BJ (cell line): ENCODE measurements at places on chromosomes 6 and 20. TPM values are rescaled to one million over a fixed set of nuclear protein-coding genes. Genes with fewer than 3 reads are reported as not detected.

GRCh38 chr6:170210026-170210390, 80.9 kb downstream of the DLL1 start:
- no peak for DNase-seq

DNA sequence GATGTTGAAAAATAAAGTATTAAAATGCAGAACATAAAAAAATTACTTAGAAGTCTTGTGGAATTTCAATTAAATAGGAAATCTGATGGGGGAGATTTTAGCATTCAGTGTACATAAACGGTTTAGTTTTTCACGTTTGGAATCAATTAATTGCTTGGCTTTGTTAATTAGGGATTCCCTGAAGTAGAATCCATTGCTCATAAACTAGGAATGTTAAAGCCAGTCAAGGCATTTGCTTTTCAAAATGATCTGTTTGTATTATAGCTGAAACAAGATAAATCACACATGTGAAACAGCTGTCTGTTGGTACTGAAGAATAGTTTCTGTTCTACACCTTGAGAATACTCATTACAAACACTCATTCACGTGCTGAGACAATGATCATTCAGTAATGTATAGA, 297.9 kb downstream of the TBC1D7 start:
- DNase-seq: peak; percentile 13

CTAGE9 gene
- not detected in 2 replicates for polyA plus RNA-seq

DNA sequence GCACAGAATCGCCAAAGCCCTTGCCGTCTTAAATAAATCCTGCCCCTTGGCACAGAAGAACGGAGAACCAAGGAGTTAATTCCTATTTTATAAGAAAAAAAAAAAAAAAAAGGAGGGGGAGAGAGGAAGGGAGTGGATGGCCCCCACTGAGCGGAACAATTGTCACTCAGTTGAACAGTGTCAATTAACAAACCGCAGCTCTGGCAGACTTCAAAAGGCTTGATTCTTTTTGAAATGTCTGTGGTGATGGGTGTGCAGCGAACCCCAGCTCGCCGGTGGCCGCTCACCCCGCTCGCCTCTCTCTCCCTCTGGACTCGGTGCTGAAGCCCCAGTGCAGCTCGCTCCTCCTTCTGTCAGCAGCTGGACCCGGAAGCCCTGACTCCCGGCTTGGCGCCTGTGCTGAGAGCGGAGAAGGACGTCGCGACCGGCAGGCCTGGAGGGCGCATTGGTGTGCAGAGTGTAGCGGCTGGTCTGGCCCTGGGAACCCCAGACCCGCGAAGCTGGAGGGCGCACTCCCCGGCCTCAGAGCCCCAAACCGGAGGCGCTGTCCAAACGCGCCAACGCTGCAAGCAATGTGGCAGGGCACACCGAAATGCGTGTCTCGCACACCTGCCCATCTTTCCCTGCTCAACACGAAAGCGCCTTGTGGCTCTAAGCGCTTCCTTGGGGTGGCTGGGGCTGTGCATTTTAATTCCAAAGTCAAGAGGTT, 3.4 kb downstream of the LINC00237 start:
- no peak for DNase-seq

SCRT2 gene
- polyA plus RNA-seq: not detected in 2 replicates

PLCB4 gene
- polyA plus RNA-seq: 8.8 and 19.0 TPM in 2 replicates

DNA sequence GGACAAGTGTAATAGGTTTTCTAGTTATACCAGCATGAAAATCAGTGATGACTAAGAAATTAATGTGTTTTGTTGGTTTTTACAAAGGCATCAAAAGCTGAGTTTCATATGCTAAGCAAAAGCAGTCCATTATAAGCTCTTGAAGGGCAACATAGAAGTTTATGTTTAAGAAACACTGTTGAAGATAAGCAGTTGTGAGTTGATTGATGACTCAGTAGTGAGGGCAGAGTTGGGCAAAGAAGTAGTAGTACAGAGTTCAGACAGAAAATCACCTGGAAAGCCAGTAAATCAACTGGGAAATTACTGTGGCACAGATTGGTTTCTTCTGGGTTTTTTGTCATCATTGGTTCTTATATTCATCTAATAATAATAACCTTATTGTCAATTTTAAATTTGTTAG, 78.0 kb upstream of the SMIM8 start:
- no peak for DNase-seq

SRSF12 gene
- polyA plus RNA-seq: 0.06 TPM in 1 of 2 replicates, not detected in the other

DNA sequence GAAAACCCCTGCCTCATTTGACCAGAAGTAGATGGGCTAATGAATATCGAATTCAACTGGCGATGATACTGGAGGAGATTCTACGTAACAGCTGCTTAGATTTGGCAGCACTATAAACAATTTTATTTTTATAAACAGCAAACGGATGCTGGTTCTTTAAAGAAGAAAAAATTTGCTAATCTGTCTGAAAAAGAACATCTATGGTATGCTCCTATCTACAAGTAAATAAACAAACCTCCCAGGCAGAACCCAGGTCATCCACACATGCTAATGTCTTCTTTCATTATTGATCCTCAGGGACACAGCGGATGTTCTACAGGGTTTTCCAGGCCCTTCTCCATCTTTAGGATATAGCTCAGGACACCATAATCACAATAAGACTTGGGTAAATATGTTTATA, 291.3 kb downstream of the ALDH8A1 start:
- no peak for DNase-seq

JAG1 gene
- 10.6 and 19.9 TPM in 2 replicates for polyA plus RNA-seq

- DNase-seq: no peak
Observed at GRCh38 chr6:53547166-53547810, 2.4 kb upstream of the GCLC start.

DNA sequence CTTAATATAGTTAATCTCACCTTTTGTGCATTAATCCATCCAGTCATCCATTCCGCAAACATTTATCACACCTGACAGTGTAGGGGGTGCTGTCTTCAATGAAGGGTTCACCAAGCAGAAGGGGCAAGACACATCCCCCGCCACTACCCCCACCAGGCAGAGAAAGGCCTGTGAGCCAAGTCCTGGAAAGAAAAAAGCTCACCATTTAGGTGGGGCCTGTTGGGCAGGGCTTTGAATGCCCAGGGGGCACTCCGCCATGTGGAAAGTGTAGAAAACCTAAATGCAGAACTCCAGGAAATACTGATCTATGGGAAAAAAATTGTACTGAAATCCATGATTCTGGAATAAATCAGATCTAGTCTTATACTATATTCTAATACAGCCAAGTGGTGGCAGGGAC, 4.8 kb upstream of the STX16 start:
- no peak for DNase-seq

- peak; percentile 23 for DNase-seq
Observed at GRCh38 chr6:36820700-36821580, 18.3 kb downstream of the CPNE5 start.

DNA sequence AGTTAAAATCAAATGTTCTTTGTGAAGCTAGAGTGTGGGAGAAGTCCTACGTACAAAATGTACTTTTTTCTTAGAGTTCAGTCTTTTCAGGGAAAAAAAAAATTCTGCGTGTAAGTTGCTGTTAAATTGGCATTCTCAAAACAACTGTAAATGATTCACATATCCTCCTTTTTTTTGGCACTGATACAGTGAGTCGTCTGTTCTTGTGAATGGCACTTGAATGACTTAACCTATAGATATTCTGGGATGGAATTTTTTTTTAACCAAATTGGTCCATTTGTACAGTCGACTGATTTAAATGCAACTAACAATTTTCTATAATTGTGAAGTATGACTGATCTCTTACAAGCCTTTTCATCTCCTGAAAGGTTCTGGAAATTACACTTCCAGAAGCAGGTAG, 5.5 kb upstream of the JAG1 start:
- DNase-seq: no peak

DNA sequence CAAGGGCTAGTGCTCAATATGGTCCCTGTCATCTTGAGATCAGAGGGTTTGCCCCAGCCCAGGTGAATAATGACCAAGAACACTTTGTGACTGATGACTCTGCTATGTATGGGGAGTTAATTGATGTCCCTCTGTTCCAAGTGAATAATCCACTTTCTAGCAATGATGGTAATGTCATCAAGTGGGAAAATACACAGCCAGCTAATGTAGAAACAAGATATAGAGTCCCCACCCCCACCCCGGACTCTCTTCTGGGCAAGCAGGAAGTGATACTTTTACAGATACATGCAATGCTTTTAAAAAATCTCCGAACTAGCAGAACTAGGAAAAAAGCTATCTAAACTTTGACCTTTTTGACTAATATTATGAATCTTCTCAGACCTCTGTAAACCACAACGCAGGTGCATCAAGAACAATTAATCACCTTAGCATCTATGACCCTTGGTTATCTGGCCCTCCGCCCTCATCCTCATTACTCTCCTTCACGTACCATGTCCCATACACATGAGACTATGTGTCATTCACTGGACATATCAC, 30.5 kb downstream of the CNR1 start:
- DNase-seq: no peak

GRCh38 chr6:111973118-111973761, 80.7 kb upstream of the CCN6 start:
- peak; percentile 81 for DNase-seq

PRDM13 gene
- polyA plus RNA-seq: not detected in 2 replicates

DLK2 gene
- polyA plus RNA-seq: 2.1 and 4.8 TPM in 2 replicates

- DNase-seq: no peak
Observed at GRCh38 chr20:45064812-45065211, 36.1 kb downstream of the KCNS1 start.

RSPH4A gene
- polyA plus RNA-seq: 0.09 and 0.13 TPM in 2 replicates

- DNase-seq: no peak
Observed at GRCh38 chr20:1002682-1003561, 811 bp upstream of the RSPO4 start.

LY6G6F gene
- not detected in 2 replicates for polyA plus RNA-seq

DNA sequence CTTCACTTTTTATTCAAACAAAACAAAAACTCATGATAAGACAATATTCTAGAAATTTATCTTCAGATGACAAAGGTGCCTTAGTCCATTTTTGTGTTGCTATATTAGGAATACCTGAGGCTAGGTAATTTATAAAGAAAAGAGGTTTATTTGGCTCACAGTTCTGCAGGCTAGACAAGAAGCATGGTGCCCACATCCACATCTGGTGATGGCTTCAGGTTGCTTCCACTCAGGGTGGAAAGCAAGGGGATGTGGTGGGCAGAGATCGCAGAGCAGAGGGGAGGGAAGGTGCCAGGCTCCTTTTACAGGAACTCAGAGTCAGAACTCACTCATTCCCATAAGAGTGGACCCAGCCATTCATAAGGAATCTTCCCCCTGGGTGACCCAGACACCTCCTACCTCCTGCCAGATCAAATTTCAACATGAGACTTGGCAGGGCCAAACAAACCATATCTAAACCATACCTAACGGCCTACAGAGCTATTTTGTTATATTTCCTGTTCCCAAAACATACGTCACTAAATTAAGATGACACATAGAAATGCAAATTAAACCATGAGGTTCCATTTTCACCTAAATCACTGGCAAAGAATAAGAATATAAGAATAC, 26.4 kb downstream of the ABHD12 start:
- DNase-seq: no peak

DNA sequence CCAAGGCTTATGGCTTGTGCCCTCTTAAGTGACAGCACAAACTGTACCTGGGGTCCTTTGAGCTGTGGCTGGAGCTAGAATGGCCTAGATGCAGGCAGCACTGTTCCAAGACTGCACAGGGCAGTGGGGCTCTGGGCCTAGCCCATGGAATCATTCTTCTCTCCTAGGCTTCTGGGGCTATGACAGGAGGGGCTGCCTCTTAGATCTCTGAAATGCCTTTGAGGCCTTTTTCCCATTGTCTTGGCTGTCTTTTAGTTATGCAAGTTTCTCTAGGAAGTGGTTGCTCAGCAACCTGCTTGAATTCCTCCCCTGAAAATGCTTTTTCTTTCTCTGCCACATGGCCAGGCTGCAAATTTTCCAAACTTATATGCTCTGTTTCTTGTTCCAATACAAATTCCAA, 183.4 kb downstream of the WDR27 start:
- no peak for DNase-seq
